CD4-positive, alpha-beta T cell treated with Interleukin-6 at 100 ng/mL for 8 hours (primary cell): ENCODE measurements at places on chromosomes 3 and 15.

DNA sequence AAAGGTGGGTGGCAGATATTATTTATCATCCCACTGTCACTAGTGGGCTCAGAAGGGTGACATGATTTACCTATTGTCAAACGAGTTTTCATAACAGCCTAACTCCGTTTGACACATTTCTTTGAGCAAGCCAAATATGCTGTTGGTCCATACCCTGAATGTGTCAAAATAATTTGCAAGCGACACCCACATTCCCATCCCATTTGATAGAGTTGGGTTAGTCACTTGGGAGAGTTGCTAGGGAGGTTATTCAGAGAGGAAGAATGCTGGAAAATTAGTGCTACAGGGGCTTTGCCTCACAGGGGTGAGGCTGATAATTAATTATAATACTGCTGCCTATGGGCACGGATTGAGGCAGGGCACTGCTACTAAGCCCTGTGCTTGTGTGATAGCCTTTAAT is 98.5 kb upstream of the FHIT start:
- no peak for DNase-seq

- no peak for DNase-seq
Observed at GRCh38 chr15:27077790-27078189, 106.8 kb downstream of the GABRG3 start.

DNA sequence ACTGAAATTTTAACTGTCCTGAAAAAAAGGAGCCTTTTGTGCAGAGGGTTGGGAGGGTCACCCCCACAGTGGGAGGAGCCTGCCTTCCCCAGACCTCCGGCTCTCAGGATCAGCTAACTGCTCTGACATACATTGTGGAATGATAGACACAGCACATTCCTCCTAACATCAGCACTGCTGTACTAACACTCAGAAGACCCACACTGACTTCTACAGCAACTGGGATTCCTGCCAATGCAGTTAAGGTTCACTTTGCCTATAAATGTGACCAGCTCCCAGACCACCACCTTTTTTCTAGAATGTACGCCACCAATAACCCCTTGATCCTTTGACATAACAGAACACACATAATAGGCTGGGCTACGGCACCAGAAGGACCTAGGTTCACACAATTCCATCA is 3.2 kb downstream of the CPEB1 start:
- no peak for DNase-seq

GRCh38 chr15:55108858-55109518 is 87.8 kb downstream of the RSL24D1 start:
- DNase-seq = peak; percentile 16

DNA sequence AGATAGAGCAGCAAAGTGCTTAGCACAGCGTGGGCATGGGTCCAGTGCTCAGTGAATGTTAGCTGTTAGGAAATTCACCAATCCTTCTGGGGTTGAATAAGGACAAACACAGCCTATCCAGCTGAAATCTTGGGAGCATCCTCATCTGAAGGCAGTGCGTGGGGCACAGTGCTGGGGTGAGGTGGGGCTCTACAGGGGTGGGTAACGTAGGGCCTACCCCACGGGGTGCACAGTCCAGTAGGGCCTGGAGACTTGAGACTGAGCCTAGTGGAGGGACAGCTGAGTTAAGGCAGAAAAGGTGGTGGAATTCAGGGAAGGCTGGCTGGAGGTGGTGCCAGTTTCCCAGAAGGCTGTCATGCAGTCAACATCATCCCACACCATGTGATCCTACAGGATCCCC is 73.0 kb downstream of the ISG20 start:
- DNase-seq = no peak

DNA sequence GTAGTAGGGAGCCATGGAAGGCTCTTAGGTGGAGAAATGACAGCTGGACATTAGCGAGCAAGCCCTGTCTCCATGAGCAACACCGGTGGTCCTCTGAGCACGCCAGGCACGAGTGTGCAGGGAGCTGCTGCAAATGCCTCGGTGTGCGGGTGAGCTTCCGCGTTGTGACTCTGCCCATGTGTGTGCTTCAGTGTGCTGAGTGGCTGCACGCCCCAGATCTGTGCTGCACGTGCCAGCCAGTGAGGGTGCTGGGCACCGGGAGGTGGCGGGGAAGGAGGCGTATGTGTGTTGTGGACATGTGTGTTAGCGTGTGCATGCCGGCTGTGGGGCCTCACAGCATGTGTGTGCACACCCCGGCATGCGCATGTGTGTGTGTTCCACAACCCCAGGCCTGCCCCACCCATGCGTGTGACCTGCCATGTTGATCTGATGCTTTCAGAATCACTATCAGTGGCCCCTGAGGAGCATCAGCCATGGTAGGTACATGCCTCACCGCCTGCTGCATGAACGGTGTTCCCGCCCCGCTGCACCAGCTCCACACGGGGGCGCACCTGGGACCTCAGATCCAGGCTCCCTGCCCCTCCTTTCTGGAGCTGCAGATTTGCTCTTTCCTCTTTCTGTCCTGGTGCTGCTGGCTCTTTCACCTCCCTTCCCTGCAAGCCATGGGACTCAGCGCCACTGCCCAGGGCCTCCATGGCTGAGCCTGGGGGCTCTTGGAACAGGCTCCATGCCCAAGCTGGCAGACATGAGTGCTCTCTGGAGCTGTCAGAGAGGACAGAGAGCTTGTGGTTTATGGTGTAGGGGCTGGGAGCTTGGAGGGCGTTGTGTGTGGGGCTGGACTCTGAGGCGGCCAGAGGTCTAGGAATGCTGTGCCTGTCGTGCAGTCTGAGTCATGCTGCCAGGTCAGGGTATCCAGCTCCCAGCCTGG is 169.4 kb downstream of the TBC1D2B start:
- DNase-seq = peak; percentile 30

GRCh38 chr3:146680617-146681016 is 75.5 kb upstream of the PLSCR5 start:
- DNase-seq = no peak

DNA sequence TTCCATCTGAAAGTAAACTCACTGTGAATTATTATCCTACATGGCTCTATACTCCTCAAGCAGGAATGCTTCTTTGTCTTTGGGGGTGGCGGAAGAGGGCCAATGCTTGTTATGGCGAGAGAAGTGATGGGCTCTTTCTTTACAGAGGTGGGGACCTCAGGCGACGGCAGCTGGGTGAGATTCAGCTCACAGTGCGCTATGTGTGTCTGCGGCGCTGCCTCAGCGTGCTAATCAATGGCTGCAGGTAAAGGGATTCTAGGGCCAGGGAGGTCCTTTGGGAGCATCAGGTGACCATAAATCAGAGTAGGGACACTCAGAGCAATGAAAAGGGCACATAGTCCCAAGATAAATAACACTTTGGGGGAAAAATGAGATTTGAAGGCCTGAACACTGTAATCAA is 39.0 kb downstream of the ESYT3 start:
- DNase-seq = no peak

GRCh38 chr3:165919284-165919683 is 82.1 kb upstream of the BCHE start:
- DNase-seq = no peak

- DNase-seq = no peak
Observed at GRCh38 chr3:157491136-157491535, 12.1 kb downstream of the VEPH1 start.

DNA sequence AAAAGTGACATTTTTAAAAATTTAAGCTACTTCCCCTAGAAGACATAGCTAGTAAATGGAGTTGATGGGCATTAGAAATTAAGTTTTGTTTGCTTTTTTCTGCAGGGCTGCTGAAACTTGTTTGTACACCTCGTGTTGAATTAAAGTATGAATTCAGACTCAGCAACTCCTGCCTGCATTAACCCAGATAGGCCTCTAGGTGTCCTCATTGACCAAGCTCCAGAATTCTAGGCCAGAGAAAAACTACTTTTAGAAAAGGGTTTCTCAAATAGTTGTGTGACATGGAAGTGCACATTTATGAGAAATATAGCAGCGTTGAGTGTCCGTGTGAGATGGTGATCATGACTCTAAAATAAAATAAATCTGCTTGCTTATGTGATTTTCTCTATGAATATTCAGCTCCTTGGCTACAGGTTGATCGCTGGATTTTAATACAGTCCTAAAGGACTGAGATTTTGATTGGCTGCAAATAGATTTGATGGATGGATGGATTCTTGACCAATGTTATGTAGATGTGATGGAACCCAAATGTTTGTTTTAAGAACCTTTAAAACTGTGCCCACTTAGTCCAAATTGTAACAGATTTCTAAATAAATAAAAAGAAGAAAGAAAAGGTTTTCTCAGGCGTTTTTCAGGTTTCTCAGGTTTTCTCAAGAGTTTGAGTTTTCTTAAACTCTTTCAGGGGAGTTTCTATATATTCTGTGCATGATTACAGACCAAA is 39.4 kb upstream of the LMOD3 start:
- DNase-seq = peak; percentile 53

- DNase-seq = no peak
Observed at GRCh38 chr15:85024509-85025336, 43.1 kb downstream of the PDE8A start.

GRCh38 chr15:52004806-52005205 is 14.2 kb upstream of the MAPK6 start:
- DNase-seq = no peak

DNA sequence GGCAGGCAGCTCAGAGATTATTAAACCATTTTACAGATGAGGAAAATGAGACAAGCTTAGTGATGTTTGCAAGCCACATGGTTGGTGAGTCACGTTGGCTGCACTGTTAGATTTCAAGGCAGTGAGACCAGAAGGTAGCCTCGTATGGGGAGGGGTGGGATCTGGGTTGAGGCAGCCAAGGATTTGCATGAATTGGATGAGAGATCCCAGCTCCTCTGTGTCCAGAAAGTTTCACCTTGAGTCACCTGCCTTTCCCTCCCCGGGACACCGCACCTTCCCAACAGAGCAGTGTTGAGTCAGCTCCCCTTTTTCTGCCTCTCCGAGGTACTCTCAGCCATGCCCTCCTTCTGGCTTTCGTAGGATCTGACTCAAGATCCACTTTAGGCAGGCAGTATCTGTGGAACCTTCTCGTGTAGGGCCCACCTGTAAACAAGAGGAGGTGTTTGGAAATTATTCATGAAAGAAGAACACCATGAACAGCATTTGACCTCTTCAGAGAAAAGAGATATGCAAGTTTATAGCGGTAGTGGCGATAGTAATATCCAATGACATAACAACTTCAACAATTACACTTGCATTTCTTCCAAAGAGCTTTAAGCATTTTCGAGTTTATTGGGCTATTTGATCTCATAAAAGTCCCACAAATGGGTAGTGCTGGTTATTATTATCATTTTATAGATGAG is 46.8 kb upstream of the VPS8 start:
- no peak for DNase-seq

GRCh38 chr3:110262896-110263295 is 808.7 kb upstream of the NECTIN3 start:
- no peak for DNase-seq

DNA sequence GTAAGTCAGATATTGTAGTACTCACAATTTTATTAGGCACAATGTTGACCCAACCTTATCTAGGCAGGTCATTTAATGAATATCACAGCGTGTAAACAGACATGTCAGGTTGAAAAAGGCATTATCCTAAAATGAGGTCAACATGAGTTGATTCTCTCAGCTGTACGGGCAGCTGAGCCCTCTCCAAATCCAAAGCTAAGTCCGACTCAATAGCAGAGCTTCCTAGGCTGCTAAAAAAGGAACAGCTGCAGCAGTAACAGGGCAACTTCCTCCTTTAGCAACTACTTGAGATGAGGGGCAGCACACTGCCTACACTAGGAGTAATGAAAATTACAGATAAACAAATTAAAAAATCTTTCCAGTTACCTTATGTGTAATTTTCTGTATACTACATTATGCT is 189.2 kb downstream of the CADM2 start:
- no peak for DNase-seq
